Stimulated activated CD4-positive, alpha-beta T cell treated with anti-CD3 and anti-CD28 coated beads, TNF-alpha, amount 100 ng/mL, for 4 hours (primary cell): ENCODE measurements at places on chromosomes 2 and 18.

DNA sequence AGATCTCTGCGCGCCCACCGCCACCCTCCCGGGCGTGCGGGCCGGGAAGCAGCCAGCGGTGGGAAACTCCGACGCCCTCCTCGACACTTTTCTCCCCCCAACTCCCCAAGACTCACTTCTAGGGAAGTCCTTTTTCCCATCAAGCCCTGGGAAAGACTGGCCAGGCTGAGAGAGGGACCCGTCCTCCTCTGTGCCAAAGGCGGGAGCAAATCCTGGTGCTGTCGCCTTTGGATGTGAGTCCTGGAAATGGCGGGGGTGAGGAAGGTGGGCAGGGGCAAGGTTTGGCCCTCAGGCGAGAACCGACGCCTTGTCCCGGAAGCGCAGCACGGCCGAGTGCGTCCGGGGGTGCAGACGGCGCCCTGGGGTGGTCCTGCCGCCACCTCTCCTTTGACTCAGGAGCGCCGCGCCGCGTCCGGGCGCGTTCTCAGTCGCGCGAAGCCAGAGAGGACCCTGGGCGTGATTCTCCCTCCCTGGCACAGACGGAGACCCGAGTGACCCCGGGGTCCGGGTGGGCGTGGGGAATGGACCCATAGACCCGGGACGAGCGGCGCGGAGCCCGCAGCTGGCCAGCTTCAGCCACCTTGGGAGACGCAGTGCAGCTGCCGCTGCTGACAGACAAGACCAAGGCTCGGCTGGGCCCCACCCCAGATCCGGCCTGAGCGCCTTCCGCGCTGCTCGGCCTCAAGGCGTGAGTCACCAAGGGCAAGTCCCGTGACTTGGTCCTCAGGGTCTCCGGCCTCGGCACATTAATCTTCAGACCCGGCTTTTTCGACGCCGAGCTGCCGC, 3.5 kb upstream of the LBX2 start:
- peak; percentile 30 for DNase-seq

DNA sequence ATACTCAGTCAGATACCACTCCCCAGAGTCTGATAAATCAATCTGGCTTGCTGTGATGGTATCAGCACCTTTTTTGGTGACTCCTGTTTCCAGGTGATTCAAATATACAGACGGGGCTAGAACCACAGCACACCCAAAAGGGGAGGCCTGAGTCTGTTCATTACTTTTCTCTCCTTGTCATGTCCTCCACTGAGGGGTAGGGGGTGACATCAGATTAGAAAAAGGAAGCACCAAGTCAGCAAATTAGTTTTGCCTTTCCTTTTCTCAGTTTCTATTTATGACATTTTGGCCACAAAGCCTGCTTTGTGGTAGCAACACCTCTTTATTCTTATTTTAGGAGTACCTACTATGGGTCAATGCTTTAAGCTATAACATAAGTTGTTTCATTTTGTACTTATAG, 127.4 kb downstream of the CCDC102B start:
- DNase-seq: no peak

GRCh38 chr2:186522450-186522849, 36.4 kb downstream of the ZC3H15 start:
- DNase-seq: no peak

DNA sequence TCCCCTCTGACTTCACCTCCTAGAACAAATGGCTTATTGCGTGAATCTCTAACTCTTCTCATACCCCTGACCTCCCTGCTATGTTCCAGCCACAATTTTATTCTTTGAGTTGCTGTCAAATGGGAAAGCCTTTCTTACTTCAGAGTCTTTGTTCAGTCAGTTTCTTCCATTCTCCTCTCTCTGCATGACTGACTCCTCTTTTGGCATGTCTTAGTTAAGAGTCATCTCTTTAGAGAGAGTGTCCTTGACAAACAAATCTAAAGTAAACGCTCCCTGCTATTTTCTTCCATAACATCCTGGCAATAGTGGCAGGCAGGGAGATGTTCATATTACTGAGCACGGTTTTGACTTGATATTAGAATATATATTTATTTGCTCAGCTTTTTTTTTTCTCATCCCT, 170.7 kb upstream of the ERBB4 start:
- no peak for DNase-seq

DNA sequence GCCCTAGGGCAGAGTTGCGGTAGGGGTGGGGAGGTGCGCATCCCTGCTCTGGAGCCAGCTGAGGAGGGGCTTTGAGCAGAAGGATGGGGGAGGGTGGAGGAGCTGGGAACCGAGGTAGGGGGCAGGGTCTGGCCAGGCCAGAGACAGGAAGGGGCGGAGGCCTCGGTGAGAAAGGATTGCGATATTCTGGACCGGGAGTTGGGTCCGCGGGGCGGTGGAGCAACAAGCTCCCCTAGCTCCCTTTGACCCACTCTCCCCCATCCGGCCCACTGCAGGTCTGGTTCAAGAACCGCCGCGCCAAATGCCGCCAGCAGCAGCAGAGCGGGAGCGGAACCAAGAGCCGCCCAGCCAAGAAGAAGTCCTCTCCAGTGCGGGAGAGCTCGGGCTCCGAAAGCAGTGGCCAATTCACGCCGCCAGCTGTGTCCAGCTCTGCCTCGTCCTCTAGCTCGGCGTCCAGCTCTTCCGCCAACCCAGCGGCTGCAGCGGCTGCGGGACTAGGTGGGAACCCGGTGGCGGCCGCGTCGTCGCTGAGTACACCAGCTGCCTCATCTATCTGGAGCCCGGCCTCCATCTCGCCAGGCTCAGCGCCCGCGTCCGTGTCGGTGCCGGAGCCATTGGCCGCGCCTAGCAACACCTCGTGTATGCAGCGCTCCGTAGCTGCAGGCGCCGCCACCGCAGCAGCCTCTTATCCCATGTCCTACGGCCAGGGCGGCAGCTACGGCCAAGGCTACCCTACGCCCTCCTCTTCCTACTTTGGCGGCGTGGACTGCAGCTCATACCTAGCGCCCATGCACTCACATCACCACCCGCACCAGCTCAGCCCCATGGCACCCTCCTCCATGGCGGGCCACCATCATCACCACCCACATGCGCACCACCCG, 4.8 kb downstream of the OTX1 start:
- no peak for DNase-seq

DNA sequence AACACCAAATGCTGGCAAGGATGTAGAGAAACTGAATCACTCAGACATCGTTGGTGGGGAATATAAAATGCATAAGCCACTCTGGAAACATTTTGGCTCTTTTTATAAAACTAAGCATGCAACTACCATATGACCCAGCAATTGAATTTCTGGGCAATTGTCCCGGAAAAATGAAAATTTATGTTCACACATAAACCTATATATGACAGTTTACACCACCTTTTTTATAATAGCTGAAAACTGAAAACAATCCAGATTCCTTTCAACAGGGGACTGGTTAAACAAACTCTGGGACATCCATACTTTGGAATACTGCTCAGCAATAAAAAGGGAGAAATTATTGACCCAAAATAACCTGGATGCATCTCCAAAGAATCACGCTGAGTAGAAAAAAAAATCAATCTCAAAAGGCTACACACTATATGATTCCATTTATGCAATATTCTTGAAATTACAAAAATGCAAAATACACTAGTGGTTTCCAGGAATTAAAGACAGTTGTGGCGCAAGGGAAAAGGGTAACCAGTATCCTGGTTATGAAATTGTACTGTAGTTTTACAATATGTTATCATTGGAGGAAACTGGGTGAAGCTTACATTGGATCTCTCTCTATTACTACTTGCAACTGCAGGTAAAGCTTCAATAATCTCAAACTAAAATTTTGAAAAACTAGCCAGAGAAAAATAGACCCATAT, 130.2 kb upstream of the PID1 start:
- DNase-seq: no peak

- DNase-seq: no peak
Observed at GRCh38 chr2:224180810-224181209, 141.7 kb upstream of the SERPINE2 start.

GRCh38 chr2:45344071-45344470, 267.0 kb downstream of the SRBD1 start:
- no peak for DNase-seq

DNA sequence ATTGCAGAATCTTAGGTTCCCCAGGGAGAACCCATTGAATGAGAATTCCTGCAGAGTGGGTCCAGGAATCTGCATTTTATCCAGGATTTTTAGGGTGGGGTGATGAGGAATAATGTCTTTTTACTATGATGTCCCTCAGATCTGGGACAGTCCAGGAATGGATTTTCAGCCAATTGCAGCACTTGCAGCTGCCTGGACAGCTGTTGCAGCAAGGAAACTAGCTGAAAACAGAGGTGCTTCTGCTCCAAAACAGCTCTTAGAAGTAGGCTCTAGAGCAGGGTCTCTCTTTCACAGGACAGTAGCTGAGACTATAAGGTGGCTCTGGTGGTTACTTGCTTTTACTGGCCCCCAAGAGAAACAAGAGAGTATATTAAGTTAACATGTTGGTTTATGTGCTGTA, 9.1 kb downstream of the GLI2 start:
- DNase-seq: no peak

- no peak for DNase-seq
Observed at GRCh38 chr2:234136461-234136860, 86.0 kb downstream of the SPP2 start.

DNA sequence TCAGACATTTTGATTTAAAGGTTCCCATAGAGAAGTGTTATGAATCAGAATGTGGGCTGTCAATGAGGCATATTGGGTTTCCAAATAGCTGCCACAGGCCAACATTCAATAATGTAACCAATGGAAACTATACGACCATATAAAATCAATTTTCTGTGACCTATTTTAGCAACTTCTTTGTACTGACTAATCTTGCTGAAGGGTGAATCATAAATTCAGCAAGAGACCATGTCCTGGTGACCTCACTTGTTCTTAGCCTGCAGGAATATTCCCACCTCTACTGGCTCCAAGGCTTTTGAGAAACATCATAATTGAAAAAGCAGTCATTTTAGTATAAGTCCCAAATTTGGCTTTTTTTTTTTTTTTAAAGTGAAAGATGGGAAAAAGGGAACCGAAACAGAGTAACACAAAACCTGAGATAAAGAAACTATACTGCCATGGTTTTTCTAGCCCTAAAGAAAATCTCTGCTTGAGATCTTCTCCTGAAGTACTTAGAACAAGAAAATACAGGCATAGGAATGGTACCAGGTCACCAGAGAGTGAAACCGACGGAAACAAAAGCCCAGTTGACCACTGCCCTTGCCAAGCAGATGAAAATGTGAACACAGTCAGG, 32.1 kb downstream of the PLEKHM3 start:
- DNase-seq: no peak

DNA sequence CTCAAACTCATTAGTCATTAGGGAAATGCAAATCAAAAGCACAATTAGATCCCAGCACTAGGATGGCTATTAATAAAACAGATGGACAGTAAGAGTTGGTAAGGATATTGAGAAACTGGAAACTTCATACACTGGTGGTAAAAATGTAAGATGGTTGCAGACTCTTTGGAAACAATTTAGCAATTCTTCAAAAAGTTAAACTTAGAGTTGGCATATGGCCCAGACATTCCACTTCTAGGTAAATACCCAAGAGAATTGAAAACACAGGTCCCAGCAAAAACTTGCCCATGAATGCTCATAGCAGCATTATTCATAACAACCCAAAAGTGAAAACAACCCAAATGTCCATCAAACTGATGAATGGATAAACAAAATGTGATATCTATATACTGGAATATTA, 84.9 kb upstream of the ZFP36L2 start:
- no peak for DNase-seq

- DNase-seq: no peak
Observed at GRCh38 chr2:218853766-218854165, 5.8 kb upstream of the WNT6 start.

GRCh38 chr2:120486946-120487345, 141.0 kb downstream of the INHBB start:
- no peak for DNase-seq

GRCh38 chr2:7803515-7803914, 878.3 kb upstream of the ID2 start:
- DNase-seq: no peak

GRCh38 chr2:88620015-88620414, 7.2 kb downstream of the EIF2AK3 start:
- DNase-seq: no peak

GRCh38 chr2:191815010-191815409, 31.9 kb downstream of the CAVIN2 start:
- DNase-seq: no peak

GRCh38 chr18:27921904-27922751, 254.8 kb downstream of the CDH2 start:
- DNase-seq: no peak

GRCh38 chr2:189024901-189025618, 50.9 kb downstream of the COL3A1 start:
- DNase-seq: no peak

DNA sequence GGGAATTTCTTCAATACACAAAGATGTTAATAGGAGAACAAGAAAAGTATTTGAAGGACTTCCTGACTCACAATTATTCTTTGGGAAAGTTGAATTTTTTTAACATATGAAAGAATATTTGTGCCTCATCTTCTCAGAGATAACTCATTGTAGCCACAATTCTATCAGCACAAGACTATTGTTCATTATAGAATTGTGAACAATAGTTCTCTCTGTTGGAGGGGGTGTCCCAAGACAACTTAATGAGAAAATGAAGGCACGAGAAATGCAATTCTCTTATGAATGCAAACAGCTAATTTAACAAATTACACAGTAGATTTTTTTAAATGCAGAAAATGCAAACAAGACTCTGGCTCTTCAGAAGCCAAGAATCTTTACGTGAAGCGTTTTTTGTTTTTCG, 157.0 kb downstream of the BARD1 start:
- DNase-seq: no peak

DNA sequence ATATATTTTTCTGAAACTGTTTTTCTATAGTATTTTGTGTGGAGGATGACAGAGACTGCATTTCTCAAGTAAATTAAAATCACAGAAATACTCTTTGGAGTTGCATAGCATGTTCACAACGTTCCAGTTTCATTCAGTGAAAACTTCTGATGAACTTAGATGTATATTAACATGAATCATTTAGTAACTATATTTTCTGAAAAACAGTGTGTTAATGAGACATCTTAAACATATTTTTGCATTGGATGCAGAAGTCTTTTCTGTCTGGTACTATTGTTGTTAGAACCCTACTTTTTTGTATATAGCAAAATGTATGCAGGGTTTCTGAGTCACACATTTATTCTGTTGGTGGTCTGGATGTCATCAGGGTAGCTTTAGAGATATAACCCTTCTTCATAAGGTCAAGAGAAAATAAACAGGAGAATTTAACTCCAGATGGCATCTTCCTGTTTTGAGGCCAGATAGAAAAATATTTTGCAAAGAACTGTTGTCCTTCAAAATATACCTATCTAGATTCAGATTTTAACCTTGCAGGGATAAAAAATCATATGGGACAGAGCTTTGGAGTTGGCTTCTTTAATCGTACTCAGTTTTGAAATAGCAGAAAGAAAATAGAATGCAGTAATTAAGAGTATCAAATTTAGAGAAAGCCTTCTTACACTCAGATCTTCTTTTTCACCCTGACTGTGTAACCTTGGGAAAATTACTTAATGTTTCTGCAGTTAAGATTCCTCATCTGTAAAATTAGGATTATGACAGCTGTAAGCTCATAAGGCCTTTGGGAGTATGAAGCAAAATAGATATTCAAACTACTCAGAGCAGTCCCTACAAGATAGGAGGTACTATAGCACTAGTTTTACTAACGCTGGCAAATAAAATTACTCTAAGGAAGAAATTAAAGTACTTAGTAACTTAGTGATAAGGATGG, 5.3 kb downstream of the COL3A1 start:
- no peak for DNase-seq
